ENCODE measurements at places on chromosomes 1 and 21.

DNA sequence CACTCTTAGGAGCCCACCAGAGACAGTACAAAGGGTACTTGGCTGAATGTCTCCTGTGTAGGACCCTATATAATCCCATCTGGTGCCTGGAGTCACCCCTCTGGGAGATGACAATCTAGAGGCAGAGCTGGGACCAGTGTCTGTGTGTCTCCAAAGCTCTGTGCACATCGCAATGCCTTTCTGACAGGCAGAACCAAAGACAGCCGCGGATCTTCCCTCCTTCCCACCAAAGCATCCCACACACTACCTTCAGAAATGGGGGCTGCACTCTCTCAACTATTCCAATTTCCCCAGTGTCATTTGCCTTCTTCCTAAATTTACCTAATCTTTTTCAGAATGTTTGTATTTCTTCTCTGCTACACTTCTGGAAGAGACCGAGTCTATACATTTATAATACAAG is 12.0 kb downstream of the PGBD5 start:
- DNase-seq, result no peak

- DNase-seq, result no peak
Measured at GRCh38 chr1:166432655-166433054, 265.9 kb upstream of the FAM78B start.

GRCh38 chr1:209387969-209388329 is 195.6 kb upstream of the CAMK1G start:
- peak; percentile 53 for DNase-seq

- no peak for DNase-seq
Measured at GRCh38 chr1:65630855-65631254, 161.8 kb upstream of the PDE4B start.

DNA sequence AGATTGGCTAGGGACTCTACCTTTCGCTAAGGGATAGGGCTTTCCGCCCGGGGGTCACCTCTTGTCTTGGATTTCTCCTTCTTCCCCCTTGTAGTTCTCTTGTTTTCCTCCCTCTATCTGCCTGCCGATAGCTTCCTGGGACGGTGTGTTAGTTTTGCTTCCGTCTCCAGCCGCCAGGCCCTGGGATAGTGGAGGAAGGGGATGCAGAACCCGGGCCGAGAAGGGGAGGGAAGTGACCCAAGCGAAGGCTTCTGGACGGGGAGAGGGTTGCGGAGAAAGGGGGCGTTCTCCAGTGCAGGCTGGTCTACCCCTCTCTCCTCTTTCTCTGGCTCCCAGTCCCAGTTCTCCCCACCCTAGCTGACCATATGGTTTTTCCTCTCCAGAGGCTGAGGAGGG is 871 bp downstream of the TUFT1 start:
- no peak for DNase-seq

- DNase-seq, result peak; percentile 70
Measured at GRCh38 chr1:45883658-45884057, 80.2 kb downstream of the MAST2 start.
